Upper lobe of left lung (tissue), 6 donors: ENCODE measurements at places on chromosomes 5 and 9.

DNA sequence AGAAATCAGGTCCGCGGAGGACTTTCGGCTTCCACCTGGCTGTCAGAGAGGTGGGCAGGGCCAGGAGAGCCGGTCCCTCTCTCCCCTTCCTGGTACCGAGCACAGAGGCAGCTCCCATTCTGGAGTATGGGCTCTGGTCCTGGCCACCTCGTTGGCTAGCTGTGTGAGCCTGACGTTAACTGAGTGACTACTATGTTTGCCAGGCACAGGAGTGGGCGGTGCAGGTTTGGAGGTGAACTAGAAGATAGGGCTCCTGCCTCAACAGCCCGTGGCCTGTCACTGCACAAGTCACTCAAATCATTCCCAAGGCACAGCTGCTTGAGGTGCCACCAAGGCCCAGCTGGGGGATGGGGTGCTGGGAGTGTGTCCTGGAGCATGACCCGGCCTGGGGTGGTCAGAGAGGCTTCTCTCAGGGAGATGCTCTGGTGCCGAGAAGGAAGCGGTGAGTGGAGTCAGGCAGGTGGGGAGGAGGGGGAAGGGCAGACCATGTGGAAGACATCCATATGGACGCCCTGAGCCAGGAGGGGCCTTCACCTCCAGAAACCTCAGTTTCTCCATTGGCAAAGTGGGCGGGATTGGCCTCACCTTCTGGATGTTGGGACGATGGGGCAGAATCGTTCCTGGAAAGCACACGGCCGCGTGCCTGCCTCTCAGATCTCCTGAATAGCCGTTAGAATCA is 39.5 kb downstream of the NCS1 start:
- DNase-seq, result no peak

GRCh38 chr5:33828626-33829308 is 63.0 kb downstream of the ADAMTS12 start:
- no peak for DNase-seq

DNA sequence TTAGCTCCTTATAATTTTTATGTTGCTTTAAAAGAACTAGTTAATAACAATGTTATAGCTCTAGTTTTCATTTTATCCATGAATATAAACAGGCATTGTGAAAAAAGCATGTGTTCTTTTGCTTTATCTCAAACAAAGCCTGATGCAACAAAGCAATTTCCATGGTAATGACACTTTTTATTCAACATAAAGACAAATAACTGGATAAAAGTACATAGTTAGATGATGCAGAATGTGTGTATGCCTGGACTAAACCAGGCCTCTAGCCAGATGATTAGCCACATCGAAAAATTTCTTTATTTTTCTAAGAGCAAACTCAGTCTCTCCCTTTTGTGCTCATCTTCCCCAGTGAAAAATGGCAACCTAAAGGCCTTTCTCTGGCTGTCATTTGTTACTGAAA is 125.6 kb upstream of the TARS1 start:
- DNase-seq, result no peak

- DNase-seq, result no peak
Observed at GRCh38 chr9:98457726-98458370, 202.4 kb upstream of the TBC1D2 start.

GRCh38 chr5:4929092-4929655 is 211.0 kb upstream of the ADAMTS16 start:
- no peak for DNase-seq

GRCh38 chr9:137987244-137988030 is 109.9 kb downstream of the CACNA1B start:
- no peak for DNase-seq
